ENCODE measurements at places on chromosomes 16 and 17.

DNA sequence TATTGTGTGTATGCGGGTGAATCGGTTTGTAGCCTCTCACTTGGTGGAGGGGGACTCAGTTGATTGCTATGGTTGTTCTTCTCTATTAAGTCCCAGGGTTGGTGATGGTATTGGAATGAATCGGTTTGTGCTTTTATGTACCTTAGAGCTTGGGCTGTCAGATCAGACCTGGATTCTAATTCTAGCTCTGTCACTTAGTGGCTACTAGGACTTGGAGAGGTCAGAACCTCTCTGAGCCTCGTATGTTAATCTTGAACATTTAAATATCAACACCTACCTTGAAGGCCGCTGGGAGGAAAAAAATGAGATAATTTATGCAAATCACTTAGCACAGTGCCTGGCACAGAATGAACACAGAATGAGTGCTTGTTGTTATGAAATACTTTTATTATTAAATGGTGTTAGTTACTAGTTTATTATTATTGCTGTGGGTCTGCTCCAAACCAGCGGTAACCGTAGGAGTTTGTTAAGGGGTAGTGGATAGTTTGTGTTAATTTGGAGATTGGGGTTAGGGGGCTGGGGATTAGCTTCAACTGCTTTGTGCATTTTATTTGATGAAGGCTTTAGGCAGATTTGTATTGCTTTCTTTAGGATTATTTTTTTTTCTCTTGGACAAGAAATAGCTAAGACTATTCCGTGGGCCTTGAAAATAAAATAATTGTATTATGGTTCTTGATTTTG lies 3.5 kb downstream of the KDM6B start:
- DNase-seq: no peak

DNA sequence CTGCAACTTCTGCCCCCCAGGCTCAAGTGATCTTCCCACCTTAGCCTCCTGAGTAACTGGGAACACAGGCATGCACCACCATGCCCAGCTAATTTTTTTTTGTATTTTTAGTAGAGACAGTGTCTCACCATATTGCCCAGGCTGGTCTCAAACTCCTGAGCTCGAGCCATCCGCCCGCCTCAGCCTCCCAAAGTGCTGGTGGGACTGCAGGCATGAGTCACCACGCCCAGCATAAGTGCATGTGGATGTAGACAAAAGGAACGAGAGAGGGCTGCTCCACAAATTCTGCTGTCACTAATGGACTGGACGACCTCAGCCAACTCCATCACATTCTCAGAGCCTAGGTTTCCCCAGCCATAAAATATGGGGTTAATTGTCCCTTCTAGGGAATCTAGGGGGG lies 7.7 kb upstream of the SP2 start:
- no peak for DNase-seq

- no peak for DNase-seq
These were observed 60.9 kb upstream of the TNRC6A start for GRCh38 chr16:24668481-24669061.

DNA sequence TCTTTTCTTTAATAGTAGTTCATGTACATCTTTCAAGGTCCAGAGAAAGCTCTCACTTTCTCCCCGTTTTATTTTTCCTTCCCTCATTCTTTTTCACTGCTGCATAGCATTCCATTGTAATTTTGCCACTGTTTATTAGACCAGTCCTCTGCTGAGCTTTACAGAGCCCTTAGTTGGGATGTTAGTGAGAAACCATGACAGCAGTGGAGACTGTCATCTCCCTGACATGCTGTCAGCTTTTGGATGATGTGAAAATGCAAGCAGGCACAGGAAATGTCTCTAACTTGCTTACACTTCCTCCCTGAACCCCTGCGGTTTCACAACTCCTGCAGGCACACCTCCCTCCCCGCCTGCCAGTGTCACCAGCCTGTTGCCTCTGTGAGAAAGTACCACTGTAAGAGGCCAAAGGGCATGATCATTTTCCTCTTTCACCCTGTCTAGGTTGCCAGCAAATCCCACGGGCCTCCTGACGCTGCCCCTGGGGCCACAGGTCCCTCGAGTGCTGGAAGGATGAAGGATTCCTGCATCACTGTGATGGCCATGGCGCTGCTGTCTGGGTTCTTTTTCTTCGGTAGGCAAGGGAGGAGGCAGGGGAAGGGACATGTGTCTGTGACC lies at the start of gene ITGAL:
ITGAL (plus strand) TSS at position 415 of the 615 bp plus-strand sequence; CDS start at position 511, 96 bp downstream.
- DNase-seq: peak; percentile 78

- peak; percentile 51 for DNase-seq
These were observed 421 bp upstream of the DLX4 start for GRCh38 chr17:49968405-49969133.

DNA sequence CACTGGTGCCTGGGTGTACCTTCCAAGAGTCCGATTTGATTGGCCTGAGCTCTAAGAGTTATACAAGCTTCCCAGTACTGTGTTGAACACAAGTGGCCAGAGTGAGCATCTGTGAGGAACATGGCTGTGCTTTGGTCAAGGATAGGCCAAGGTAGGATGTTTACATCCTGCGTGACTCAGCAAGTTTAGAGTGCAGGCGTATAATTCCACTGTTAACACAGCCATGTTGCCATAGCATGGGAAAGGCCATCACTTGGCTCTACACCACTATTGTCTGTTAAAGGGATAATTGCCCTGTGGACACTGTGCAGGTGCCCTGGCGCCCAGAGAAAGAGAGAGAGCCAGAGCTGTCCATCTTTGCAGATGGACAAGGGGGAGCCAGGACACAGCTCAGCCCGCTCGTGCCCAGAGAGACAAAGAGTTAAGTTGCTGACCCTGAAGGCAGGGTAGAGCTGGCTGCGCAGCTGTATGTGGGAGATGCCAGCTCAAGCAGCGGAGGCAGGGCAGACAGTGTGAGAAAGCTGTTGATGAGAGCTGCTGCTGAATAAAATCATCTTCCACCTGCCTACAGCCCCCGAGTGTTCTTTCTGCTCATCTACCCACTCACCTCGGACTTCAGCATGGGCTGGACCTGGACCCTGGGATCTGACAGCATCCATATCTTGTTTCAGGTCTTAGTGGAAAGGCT lies 11.7 kb downstream of the CFAP52 start:
- DNase-seq: no peak

GRCh38 chr17:43579566-43580140 lies 33.5 kb upstream of the ETV4 start:
- DNase-seq: no peak

DNA sequence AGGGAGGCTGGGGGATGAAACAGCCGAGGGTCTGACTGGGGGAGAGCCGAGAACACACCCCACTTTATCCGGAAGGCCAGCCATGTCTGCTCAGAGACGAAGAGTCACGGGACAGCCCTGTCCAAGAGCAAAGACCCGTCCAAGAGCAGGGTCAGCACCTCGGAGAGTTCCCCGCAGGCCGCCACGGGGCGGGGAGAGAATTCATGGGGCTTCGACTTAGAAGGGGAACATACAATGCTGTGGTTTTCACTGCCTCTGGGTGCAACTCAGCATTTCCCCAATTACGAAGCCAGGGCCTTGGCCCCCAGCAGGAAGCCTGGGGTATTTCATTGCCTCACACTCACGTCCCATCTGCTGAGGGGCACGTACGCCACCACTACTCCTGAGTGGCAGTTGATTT lies 59.3 kb downstream of the JPH3 start:
- no peak for DNase-seq

DNA sequence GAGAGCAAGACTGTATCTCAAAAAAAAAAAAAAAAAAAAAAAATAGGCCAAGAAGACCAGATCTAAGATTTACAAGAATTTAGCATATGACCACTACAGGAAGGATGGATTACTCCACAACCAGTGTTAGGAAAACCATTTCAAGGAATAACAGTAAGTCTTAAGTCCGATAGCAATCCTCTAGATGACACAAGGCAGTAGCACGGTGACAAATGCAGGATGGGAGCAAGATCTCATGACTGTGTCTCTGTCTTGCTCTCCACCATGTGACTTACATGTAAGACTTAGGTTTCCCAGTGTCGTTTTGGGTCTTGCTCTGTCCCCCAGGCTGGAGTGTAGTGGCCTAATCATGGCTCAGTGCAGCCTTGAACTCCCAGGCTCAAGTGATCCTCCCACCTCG lies 27.8 kb downstream of the C16orf96 start:
- DNase-seq: no peak

DNA sequence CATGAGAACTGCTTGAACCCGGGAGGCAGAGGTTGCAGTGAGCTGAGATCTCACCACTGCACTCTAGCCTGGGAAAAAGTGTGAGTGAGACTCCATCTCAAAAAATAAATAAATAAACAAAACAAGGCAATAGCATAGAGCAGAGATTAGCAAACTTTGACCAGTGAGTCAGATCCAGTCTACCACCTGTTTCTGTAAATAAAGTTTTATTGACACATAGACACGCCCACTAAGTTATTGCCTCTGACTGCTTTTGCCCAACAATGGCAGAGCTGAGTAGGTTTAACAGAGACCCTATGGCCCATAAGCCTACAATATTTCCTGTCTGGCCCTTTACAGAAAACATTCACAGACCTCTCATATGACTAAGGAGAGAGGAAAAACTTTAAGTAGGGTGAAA lies 44.3 kb downstream of the XYLT1 start:
- no peak for DNase-seq

- no peak for DNase-seq
These were observed 66.4 kb downstream of the BANP start for GRCh38 chr16:88017587-88018101.

DNA sequence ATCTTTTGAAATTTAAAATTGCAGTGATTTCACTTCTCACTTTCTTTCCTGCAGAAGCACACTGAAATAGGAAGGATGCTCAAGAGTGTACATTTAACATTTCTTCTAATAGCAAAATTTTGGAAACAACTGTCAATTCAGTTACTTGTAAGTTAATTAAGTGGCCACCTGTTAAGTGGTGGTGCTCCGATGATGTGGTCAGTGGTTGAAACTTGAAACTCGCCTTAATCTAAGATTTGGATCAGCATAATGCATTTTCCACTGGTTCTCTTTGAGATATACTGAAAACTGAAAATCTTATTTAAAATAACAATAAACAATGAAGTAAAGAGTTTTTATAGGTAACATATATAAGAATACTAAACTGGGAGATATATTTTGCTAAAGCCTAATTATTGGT lies 7.0 kb upstream of the MYH8 start:
- DNase-seq: no peak

- DNase-seq: no peak
These were observed 144.7 kb upstream of the SOX9 start for GRCh38 chr17:71976011-71976649.

DNA sequence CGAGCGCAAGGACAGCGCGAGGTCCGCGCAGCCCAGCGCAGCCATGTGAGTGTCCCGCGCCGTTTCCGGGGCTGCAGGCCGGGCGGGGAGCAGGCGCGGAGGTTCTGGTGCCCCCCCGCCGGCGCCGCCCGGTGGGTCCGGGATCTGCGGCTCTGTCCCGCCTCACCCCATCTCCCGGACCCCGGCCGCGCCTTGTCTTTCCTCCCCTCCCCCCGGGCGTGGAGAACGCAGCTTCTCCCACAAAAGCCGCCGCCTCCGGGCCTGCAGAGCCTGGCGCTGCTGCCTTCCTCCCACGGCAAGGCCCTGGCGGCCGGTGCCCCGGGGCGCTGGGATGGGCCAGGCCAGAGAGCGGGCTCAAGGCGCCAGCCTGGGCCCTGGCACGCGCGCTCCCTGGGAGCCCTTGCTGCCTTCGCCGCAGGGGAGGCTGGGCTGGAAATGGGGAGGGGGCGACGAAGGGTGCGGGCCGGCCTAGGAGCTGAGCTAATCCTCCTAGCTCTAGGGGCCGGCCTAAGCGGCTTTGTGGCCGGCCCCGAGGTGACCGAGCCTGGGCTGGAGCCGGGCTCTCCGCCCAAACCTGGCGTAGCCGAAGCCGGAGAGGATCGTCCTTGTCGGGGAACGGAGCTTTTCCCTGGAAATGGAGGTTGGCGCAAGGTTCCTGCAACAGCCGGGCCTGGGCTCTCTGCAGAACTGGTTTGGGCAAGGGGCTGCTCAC lies 397 bp downstream of the RIPOR1 start:
- DNase-seq: no peak

DNA sequence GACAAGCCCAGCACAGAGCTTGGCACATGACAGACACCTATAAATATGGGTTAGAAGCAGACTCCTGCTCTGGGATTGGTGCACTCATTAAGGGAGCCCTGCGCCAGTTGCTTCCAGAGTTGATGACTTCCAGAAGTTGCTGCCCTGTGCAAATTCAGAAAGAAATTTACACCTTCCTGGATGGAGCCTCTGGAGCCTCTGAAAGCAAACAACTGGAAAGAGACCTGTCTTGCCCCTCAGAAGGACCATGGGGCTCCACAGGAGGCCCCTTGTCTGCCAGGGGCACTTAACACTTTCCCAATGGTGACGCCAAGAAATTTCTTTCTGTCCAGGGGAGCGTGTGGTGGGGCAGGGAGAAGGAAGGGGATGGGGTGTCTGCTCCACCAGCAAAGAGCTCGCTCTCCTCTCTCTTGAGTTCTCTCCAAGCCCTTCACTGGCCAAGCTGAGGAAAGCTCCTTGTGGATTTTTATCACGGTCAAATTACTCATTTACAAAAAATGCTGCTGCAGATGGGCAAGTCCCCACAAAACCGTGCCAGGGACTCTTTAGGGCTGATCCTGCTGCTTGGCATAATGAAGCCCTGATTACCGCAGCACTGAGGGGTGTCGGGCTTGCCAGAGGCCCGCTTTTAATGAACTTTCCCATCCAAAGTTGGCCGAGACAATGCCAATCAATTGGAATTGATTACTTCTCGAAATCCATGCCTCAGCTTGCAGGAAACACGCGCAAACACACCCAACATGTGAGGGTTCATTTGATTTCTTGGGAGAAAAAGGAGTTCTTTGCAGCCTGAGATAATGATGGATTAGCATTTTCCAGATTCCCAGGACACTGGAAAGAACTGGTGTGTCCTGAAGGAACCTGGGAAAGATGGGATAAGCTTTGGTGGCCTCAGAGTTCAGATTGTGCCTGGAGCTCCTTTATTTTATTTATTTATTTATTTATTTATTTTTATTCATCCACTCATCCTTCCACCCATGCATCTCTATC lies 583.6 kb upstream of the CDH5 start:
- DNase-seq: no peak

DNA sequence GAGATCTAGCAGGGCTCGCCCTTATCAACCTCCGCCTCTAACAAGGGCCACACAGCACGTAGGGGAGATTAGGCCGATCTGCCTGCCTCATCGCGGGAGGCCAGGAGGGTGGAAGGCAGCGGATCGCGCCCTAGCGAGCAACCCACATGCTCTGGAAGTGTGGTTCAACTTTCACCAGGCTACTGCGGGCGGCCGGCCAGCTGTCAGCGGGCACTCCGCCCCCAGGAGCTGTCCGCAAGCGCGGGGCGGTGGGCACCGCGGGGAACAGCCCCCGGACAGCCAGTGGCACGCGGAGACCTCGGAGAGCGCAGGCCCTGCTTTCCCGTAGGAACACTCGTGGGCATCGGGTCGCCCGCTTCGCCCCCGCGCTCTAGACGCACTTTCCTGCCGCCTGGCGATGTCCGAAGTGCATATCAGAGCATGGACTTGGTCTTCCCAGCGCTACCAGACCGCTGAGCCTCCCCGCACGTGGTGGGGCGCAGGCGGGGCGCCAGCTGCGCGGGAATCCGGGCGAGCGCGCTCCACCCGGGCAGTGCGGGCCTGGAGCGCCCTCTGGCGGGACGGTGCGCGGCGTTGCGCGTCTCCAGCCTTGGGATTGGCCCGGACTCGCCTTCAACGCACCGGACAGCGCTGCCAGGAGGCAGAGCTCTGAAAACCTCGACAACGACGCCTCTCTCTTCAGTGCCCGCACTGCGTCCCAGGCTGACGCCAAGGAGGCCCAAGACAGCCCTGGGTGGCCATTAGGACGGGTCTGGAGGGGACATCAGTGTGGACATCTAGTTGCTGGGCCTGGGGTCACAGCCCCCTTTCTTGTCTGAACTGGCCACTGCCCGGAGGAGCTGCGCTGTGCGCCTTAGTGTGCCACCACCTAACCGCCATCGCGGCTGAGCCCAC lies 3.6 kb upstream of the ZNHIT3 start:
- peak; percentile 59 for DNase-seq

GRCh38 chr16:50160495-50161164 lies 7.5 kb downstream of the TENT4B start:
- DNase-seq: no peak
